ENCODE measurements at places on chromosomes 1 and 21.

GRCh38 chr21:46159841-46160656 lies 4.7 kb upstream of the FTCD start:
- no peak for DNase-seq

GRCh38 chr1:184691719-184692324 lies 62.8 kb downstream of the EDEM3 start:
- no peak for DNase-seq

DNA sequence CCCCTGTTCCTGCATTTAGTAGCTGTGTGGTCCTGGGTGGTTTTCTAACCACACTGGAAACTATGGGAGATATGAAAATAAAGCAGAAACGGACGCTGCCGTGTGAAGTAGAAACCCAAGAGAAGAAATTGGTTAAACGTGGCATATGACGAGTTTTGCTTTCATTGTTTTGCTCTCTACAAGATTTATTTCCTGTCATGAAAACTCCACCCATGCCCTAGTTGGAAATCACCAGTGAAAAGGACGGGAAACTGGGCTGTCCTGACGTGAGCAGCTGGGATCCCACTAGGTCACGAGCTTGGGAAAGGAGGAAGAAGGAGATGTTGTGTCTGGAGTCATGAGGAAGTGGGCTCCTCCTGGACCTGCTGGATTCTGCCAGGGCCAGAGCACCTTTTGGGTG lies 120.8 kb upstream of the GADD45A start:
- no peak for DNase-seq

DNA sequence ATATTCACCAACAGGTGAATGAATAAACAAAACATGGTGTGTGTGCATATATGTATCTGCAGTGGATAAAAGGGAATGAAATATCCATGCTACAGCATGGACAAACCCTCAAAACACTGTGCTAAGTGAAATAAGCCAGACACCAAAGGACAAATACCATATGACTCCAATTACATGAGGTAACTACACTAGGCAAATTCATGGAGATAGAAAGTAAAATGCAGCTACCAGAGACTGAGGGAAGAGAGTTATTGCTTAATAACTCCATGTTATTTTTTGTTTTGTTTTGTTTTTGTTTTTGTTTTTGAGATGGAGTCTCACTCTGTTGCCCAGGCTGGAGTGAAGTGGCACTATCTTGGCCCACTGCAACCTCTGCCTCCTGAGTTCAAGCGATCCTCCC lies 2.4 kb downstream of the ITLN1 start:
- no peak for DNase-seq

GRCh38 chr1:55955016-55955621 lies 624.2 kb downstream of the PLPP3 start:
- no peak for DNase-seq

GRCh38 chr21:42674351-42674940 lies 21.0 kb downstream of the PDE9A start:
- peak; percentile 76 for DNase-seq

- DNase-seq = no peak
Measured at GRCh38 chr1:56081173-56081572, 498.2 kb downstream of the PLPP3 start.

DNA sequence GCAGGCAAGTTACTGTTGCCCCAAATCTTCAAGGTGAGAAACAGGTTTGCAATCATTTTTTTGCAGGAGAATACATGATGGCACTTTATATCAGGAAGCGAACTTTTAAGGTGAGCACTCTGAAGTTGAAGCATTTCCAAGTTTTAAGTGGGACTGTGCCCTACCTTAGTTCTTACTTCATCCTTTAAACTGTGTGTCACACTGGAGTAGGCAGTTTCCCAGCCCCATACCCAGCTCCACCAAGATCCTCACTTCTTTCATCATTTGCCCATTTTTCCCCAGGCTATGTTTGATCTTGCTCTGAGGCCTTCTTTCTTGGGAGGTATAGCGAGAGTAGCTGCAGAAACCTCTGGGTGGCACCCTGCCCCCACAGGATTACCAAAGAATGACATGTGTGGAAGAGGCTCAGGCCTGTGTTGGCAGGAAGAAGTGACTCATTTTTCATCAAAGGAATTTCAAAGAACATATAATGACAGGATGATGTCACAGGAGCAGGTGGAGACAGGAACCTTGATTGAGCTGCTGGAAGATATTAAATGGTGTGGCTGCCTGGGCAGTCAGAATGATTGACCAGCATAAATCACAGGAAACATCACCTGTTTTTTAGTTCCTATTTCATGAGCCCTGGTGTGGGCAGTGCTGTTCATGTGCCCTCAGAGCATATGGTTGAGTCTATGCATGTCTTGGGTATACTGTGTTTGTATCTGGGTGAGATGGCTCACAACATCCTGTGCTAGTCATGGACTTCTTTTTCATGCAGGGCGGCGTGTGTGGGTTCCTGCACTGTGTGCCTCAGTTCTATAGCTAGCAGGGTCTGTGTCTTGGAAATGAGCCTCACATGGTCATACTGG lies 20.8 kb upstream of the MACF1 start:
- peak; percentile 59 for DNase-seq

DNA sequence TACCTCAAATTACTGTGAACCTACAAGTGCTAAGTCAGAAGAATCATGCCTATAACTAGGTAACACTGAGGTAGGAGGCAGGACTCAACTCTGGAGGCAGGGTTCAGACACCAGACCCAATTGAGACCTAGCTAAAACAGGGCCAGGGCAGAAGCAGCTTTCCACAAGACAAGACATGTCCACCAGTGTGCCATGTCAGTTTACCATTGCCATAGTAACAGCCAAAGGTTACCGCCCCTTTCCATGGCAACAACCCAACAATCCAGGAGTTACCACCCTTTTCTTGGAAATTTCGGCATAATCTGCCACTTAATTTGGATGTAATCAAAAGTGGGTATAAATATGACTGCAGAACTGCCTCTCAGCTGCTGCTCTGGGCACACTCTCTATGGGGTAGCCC lies 432.3 kb downstream of the DPYD start:
- DNase-seq = no peak

- DNase-seq = no peak
Measured at GRCh38 chr1:223133306-223133823, 9.7 kb downstream of the TLR5 start.

- DNase-seq = no peak
Measured at GRCh38 chr1:29648026-29648425, 411.7 kb downstream of the PTPRU start.

DNA sequence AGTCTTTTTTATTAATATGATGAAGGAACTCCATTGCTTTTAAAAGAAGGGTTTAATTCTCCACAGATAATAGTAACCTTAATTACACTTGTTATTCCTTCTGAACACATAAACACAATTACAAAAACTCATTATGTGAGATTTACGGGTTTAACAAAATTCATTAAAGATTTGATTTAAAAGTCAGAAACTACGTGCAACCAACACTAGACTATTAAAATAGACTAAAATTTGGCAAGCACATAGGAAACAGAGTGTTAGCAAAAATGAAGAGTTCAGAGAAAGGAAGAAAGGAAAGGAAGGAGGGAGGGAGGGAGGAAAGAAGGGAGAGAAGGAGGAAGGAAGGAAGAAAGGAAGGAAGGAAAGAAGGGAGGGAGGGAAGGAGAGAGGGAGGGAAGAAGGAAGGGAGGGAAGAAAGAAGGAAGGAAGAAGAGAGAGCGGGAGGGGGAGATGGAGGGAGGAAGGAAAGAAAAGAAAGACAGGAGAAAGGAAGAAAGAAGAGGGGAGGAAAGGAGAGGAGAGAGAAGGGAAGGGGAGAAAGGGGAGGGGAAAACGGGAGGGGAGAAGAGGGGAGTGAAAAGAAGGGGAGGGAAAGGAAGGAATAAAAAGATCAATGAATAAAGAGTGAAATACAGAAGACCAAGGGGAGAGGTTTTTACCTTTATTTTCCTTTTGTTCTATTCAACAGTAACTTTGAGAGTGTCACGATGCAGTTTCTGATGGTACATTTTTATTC lies 123.4 kb upstream of the LYPLAL1 start:
- no peak for DNase-seq

- DNase-seq = no peak
Measured at GRCh38 chr1:15465674-15466073, 9.1 kb downstream of the CELA2A start.

GRCh38 chr1:46667782-46668760 lies at the start of gene ATPAF1:
ATPAF1 (minus strand) TSS chr1:46668364; CDS start chr1:46668322, 42 bp downstream.
- peak; percentile 59 for DNase-seq

GRCh38 chr1:151047591-151047924 lies at the start of gene C1orf56:
C1orf56 (plus strand) TSS chr1:151047751; CDS start chr1:151047848, 97 bp downstream.
- peak; percentile 43 for DNase-seq

- DNase-seq = no peak
Measured at GRCh38 chr1:220684890-220685289, 5.3 kb upstream of the C1orf115 start.

DNA sequence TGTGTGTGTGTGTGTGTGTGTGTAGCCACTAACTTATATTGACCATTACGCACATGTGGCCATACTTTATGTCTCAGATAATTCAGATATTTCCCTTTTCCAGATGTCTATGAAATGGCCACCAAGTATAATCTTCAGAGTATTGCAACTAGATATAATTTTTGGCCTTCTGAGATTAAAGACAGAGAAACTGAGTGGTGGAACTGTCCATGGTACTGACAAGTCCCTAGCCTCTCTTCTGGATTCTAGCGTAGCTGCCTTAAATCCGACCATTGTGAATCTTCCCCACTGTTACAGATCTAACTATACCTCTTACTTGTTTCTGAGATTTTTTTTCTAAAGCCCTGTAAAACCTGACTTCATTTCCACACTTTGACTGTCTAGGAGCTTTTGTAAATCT lies 100.0 kb upstream of the SERTAD4 start:
- DNase-seq = no peak

GRCh38 chr1:195325181-195325580 lies 1283.1 kb downstream of the KCNT2 start:
- DNase-seq = no peak

DNA sequence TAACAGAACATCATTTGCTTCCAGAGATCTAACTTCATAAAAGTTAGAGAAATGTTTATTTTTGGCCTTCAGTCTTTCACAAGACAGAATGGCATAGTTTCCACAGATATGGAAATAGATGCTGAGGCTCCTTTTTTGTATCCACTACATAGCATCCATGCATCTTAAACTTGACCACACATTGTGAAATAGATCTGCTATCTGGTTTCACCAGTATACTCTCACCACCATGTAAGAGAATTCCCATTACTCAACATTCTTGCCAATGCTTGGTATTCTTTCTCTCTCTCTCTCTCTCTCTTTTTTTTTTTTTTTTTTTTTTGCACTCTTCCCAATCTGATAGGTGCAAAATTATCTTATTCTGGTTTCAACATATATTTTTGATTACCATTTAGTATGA lies 52.1 kb upstream of the PRMT6 start:
- no peak for DNase-seq

GRCh38 chr1:173708787-173709186 lies 6.0 kb upstream of the KLHL20 start:
- no peak for DNase-seq

DNA sequence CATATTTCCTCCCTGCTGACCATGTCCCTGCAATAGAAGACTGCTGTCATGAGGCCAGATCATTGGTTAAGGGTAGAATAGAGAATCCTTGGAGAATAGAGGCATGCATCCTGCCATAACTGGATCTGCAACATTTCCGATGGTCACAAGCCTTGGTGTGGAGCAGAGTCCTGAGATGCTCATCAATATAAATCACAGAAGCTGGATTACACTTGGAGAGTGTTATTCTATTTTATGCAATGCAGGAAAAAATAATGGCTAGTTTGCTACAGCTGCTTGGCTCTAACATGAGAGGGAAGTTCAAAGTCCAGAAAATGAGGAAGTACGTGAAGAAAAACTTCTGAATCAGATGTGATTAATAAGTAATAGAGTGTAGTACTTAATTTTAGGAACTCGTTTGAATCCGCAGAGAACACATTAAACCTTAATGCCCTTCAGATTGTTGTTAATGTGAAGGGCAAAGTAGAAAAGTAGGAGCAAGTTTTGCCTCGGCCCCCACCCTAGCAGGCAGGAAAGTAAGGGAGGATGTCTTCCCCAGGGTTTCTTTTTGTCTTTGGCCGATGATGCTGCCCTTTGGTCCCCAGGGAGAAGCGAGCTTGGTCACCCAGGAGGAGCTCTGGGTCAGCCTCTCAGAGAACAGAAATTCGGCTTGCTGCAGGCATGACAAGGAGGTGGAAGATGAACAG lies 59.5 kb downstream of the KCNK1 start:
- no peak for DNase-seq
